ENCODE measurements at places on chromosomes 7 and 10. TPM values are rescaled to one million over a fixed set of nuclear protein-coding genes. Genes with fewer than 3 reads are reported as not detected.

DNA sequence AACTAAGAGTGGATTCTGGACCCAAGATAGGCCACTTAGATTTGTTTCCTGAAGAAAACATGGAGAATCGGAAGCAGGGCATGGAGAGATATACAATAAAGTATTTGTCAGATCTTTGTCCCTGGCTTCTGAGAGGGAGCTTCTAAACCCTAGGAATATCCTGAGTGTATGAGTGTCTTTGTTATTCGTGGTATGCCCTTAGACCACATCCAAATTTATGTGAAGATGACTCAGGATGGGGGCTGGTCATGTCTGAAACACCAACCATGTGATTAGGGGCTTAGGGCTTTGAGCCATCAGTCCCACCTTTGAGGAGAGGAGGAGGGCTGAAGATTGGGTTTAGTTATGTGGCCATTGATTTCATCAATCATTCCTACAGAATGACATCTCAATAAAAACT is 69.7 kb upstream of the PLPP4 start:
- no peak for DNase-seq

DNA sequence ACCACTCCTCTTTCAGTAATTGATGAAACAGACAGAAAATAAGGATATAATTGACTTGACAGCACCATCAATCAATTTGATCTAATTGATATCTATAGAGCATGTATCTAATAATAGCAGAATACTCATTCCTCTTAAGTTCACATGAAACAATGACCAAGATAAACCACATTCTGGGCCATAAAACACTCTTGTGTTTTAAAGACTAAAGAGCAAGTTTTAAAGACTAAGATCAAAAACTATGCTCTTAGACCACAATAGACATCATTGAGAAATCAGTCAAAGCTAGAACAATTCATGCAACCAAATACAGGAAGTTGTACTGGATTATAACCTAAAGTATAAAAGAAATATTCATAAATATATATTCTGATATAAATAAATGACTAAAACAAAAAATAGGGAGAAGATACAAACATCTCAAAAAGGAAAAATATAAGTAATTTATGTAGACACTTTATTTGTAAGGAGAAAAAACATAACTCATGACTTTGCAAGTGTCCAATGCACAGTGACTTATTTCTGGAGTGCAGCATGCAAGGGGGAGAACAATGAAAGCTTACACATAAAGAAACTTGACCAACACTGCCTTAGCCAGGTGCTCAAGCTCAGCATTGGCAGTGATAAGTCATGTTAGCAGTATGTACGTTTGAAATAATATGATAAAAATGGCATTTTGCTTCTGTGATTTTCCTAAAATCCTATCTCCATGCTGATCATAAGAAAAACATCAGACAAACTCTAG is 312.7 kb upstream of the IGFBP3 start:
- DNase-seq: no peak

DNA sequence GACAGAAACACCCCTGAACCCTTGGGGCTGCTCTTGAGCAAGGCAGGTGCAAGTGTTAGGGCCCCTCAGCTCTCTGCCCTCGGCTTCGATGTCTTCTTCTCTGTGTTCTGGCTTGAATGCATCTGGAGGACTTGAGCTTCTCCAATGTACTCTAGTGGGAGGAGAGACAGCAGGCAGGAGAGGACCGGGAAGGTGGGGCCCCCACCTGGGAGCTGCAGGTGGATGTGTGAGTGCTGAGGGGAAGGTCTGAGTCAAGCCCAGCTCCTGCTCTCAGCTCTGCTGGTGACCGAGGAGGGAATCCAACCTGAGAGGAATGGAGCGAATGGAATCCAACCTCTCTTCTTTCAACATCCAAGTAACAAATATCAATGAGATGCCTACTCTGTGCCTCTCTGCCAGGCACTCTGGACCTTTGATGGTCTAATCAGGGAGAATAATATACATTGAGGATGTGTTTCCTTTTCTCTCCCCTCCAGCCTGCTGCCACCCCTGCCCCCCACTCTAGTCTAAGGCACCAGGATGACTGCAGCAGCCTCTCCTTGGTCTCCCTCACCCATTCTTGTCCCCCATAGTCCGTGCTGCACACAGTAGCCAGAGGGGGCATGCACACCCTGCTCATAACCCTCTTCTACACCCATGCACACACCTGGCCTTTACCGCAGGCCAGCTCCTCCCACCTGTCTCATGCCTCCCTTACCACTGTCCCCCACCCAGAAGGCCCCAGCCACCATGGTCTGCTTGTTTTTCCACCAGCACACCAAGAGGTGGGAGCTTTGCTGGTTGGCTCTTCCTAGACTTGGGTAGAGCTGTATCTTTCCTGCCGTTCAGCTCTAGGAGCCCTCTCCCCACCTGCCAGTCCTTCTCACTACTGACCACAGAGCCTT is 13.6 kb downstream of the TBATA start:
- no peak for DNase-seq

DNA sequence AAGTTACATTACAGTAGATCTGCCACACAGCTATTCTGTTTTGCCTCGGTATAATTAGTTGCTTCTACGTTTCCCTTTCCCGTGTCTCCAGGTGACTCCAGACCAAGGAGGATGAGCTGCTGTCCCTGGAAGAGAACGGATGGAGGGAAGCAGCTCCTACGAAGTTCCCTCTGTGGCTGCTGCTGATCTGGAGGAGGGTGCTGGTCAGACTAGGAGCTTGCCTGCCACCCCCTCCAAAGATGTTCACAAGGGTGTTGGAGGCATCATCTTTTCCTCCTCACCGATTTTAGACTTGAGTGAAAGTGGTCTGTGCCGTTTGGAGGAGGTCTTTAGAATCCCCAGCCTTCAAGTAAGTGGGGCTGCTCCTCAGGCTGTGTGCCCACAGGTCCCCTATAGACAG is 1.4 kb downstream of the LRRC27 start:
- DNase-seq: no peak

DNA sequence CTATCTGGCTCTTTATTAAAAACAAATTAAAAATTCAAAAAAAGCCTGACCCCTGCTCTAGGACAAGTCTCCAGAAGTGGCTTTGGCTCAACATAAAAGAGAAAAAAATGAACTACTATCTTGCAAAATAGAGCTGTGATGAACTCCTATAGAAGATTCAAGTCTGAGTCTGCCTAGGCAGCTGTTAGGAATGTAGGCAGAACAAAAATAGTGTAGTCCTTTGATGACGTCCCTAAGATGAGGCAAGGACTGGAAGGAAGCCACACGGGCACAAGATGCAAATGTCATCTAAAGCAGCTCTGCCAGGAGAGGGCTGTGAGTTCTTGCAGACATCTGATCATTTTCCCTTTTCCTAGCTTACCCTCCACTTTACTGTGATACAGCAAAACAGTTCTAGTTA is 20.5 kb downstream of the ASNS start:
- DNase-seq: no peak

- DNase-seq: peak; percentile 66
These were observed 50.1 kb upstream of the PRKAR1B start for GRCh38 chr7:776992-777727.

GRCh38 chr10:31702954-31703353 is 225.7 kb downstream of the ARHGAP12 start:
- DNase-seq: no peak

DNA sequence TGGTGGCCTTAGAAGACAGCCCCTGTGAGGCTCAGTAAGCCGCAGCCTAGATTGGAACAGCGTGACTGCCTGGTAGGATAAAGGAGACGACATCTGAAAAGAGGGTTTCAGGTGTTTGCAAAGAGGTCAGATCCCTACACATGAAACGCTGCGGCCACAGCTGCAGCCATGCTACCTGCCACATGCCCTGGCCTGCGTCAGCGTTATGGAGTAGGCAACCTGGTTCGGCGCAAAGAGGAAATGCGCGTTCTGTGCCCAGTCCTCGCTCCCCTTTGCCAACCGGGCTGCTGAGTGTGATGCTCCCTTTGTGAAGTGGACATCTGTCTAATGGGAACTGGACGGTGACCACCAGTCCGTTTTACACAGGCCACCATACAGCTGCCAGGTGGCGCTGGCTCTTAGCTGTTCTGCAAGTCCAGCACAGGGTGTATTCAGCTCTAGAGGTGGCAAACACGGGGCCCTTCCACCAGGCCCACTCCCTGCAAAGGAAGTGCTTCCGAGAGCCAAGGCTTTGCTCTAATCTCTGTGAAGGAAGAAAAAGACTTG is 160.3 kb downstream of the CELF2 start:
- DNase-seq: no peak

DNA sequence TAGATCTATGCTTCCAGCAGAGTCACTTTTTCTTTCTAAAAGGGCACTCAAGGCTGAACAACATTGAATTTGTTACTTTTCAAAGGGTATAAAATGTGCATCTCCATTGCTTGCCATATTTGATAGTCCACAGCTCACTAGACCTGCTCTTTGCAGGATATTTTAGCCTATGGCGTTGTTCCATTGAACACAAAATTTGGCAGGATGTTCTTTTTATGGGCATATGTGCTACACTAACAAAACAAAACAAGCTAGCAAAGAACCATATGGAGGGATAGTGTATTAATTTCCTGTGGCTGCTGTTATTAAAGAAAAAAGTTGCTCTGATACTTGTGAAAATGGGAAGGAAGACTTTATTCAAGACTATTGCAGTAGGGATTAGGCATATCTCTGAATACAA is 828.7 kb downstream of the TYW1 start:
- DNase-seq: no peak

- peak; percentile 55 for DNase-seq
These were observed 43.7 kb downstream of the ELFN1 start for GRCh38 chr7:1713502-1714484.

DNA sequence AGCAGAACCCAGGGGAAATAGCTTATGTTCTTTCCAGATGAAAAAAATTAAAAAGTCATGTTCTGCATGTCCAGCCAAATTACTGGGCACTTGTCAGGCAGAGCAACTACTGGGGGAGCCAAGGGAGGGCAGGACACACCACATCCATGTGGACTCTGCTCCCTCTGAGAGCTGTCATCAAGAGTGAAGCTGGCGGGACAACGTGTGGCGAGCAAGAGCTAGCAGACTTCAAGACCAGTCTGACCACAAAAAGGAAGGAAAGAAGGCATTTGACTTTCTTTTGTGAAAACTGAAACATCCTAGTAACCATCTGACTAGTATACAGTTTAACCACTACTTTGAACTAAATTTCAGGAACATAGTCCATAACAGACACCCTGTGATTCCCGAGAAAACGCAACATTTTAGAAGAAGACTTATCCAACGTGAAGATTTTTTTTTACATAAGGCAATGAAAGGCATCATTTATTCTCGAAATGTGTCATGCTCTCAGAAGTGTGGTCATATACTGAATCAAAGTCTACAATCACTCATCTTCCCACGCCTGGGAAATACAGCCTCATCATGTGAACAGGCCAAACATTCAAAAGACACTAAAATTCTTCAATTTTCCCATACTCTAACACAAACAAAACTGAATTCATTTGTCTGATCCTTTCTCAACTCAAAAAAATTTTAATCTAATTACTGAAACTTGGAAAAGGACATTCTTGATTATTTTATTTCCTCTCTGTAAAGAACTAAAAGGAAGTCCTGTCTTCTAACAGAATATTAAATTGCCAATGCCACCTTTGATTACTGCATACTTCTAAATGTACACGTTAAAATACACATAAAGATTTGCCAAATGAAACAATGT is 15.5 kb downstream of the CYTH3 start:
- peak; percentile 49 for DNase-seq

DNA sequence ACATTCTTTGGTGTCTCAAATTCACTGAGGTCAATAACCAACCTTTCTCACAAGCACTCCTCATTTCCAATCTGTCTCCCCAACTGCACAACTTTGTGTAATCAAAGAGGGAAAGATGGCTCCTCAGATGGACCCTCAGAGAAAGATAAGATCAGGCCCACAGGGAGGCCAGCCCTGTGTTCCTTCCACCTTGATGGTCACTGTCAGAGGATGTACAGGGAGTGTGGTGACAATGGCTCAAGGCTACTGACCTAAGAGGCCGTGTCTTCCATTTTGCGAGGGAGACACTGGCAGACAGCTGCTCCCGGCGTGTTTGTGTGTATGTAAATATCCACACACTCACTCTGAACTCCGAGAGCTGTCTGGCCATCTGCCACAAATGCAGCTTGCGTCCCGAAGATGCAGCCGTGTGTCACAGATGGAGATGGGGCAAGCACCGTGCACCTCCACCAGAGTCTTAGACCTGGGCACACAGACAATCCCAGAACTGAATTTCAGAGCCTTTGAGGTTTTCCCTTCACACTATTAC is 712.1 kb upstream of the NRP1 start:
- DNase-seq: peak; percentile 58

- DNase-seq: peak; percentile 42
These were observed 900 bp upstream of the MICALL2 start for GRCh38 chr7:1459920-1460820.

GRCh38 chr7:50448823-50449222 is 1.3 kb downstream of the FIGNL1 start:
- DNase-seq: no peak

The ZNF503 gene
- total RNA-seq: 12.6 TPM

The ANKRD1 gene
- total RNA-seq: 123 TPM

The ZNF37A gene
- total RNA-seq: 16.5 TPM

The SFTPD gene
- 1.2 TPM for total RNA-seq

The OSBPL3 gene
- 8.9 TPM for total RNA-seq

The GGCT gene
- 30.3 TPM for total RNA-seq

The AKR1D1 gene
- not detected for total RNA-seq

The GPR22 gene
- not detected for total RNA-seq

The ICA1 gene
- 4.6 TPM for total RNA-seq

The EIF5AL1 gene
- total RNA-seq: 0.10 TPM

The VPS26A gene
- total RNA-seq: 51.5 TPM

The HEPACAM2 gene
- 0.21 TPM for total RNA-seq

Measured in tongue (tissue), 3 donors.